ENCODE measurements at places on chromosomes 3 and 15.

DNA sequence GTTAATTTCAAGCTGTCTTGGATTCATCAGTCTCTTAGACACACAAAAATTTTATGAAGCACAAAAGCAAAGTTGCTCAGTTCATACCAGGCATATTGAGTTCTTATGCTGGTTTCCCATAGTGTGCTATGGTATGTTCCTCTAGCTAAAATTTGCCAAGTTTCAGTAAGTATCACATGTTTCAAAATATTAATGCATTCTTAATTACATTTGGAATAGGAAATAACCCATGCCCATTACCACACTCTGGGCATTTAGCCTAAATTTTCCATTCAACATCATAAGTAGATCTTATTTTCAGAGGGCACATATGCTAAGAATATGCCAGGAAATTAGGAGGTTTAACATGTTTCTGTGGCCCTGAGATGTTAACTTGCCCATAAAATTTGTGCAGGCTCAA, 289.9 kb downstream of the SHOX2 start:
- DNase-seq = no peak

DNA sequence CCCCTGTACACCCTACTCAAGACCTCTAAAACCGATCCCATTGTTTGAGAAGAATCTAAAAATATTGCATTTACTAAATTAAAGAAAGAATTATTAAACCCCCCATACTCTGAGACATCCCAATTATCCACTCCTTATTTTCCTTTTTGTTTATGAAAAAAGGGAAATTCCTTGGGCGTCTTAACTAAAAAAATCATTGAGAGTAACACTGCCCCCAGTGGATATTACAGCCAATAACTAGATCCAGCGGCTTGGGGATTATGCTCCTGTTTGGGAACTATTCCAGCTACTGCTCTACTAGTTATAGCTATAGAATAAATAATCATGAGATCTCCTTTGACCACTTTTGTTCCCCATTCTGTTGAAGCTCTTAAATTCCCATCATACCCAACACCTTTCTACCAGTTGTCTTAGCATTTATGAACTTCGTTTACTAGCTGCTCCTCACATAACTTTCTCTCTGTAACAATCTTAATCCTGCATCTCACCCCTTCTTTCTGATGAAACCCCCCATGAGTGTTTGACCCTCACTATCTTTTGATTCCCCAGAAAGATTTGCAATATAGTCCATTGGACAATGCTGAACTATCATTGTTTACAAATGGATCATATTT, 12.7 kb upstream of the CFAP91 start:
- DNase-seq = no peak

DNA sequence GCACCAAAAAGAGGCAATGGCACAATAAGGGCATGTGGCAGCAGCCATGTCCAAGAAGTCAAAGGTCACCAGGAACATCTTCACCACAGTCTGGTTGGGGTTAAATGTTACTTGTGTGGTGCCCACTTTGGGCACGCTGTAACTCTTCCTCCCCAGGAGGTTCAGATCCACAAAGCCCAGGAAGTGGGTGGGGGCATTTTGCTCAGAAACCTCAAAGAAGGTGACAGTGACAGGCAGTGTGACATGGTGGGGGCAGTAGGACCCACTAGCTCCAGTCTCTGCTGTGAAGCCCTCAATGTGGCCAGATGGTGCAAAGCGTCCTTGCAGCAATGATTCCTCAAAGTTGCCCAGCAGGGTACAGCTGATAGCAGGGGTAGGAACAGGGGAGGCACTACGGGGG, 5.8 kb downstream of the ZNF80 start:
- no peak for DNase-seq

DNA sequence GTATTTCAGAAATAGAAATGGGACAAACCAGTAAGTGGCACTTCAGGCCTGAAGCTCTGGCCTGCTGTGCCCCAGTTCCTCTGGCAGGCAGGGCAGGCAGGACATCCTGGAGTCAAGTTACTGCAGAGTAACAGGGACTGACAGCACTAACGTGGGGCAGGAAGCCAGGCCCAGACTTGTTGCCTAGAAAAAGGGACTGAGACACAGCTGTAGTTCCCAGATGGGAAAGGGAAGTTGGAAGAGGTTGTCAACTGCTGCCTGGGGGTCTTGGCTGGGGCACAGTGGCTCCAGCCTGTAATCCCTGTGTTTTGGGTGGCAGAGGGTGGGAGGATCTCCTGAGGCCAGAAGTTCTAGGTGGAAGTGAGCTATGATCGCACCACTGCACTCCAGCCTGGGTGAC, 171.9 kb downstream of the FMN1 start:
- DNase-seq = no peak

DNA sequence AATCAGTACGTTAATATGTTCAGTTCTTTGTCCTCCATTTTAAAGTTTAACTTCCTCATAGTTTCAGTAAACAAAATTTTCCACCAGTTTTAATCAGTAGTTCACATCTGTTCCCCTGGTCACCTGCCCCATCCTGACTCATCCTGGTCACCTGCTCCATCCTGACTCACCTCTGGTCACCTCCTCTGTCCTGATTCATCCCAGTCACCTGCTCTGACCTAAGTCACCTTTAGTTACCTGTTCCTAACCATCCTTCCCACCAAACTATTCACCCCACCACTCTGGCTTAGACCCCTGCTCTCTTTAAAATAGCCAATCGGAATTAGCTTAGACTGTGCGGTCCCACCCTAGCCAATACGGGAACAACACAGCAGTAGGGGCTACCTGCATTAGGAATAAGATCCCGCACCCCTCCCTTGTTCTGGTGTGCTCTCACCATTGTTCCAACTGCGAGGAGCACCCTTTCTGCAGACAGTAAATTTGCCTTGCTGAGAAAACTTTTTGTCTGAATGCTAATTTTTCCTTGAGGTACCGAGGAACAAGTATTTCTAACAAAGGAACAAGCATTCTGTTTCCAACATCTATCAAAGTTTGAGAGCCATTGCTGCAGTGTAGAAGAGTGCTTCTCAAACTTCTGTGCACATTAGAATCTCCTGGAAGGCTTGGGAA, 169.3 kb downstream of the ADAMTS17 start:
- DNase-seq = no peak

DNA sequence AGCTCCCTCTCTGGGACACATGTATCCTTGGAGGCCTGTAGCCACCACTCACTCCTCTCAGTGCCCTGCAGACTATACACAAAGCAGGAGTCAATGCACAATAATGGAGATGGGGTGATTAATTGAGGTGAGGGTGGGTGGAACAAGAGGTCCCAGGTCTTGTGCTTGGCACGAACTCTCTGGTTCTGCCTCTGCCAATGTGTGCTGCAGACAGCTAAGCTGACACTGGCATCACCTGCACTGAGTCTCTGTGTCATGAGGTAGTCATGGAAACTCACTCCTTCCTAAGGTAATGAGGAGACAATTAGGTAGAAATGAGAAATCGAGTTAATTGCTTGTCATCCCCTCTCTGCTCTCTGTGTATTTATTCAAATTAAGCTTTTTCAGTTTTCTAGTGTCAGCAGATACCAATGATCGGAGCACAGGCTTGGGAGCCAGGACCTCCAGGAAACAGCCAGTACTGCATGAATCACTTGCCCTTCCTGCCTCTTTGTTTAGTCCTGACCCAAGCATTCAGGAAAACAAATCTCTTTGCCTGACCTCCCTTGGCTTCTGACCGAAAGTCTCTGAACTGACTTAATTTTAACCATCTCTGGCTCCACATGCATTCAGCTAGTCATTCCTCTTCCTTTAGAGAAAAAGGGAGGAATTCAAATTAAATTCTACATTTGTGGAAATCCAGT, 56.7 kb downstream of the DRD3 start:
- DNase-seq = no peak

DNA sequence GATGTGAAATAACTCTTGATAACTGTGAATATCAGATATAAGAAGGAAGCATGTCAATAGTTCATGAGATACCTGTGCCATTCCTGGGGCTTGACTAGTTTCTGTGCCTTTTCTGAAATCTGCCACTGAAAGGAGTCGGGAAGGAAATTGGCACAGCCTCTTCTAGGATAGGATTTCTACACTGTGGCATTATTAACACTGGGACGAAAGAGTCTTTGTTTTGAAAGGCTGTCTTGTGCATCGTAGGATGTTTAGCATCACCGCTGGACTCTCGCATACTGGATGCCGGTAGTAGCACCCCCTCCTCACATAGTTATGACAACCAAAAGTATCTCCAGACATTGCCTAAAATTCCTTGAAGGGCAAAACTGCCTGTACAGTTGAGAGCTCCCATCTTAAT, 77.9 kb upstream of the SAMMSON start:
- DNase-seq = no peak

DNA sequence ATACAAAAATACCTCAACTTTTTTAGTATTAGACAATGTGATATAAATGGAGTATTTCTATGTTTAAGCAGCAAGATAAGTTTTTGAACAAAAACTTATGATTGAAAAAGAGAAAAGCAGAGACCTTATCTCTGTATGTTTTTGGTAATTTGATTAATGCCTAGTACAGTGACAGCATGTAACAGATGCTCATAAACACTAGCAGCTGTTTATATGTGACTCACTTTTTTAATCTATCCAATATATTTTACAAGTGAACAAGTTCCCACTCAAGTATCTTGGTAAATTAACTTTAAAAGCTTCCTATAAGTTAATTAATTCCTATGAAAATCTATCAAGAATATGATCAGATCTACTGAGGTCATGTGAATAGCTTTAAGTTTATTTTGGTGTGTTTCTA, 55.1 kb downstream of the NGLY1 start:
- DNase-seq = no peak

GRCh38 chr15:92813485-92813884, 86.6 kb upstream of the CHD2 start:
- DNase-seq = no peak

- DNase-seq = no peak
These were observed 303.9 kb downstream of the GAP43 start for GRCh38 chr3:115927197-115927596.
